ENCODE measurements at places on chromosomes 7 and 10.

GRCh38 chr7:148700661-148701064 lies 2.0 kb downstream of the CUL1 start:
- DNase-seq, result peak; percentile 29

DNA sequence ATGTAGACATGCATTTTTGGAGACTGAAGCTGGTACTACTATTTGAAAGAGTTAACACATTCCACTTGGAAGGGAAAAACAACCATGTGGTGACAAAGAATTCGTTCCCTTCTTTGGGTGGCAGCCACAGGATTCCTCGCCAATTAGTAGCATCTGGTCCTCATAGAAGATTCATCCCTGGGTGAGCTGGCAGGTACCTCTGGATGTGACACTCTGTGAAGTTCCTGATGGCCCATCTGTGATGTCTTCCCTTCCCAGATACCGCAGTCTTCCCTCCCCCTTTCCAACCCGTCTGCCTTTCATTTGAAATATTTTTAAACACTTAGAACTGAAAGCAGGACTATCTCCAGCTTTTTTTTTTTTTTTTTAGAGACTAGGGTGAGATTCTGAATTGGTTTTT lies 569.5 kb downstream of the TYW1 start:
- no peak for DNase-seq

DNA sequence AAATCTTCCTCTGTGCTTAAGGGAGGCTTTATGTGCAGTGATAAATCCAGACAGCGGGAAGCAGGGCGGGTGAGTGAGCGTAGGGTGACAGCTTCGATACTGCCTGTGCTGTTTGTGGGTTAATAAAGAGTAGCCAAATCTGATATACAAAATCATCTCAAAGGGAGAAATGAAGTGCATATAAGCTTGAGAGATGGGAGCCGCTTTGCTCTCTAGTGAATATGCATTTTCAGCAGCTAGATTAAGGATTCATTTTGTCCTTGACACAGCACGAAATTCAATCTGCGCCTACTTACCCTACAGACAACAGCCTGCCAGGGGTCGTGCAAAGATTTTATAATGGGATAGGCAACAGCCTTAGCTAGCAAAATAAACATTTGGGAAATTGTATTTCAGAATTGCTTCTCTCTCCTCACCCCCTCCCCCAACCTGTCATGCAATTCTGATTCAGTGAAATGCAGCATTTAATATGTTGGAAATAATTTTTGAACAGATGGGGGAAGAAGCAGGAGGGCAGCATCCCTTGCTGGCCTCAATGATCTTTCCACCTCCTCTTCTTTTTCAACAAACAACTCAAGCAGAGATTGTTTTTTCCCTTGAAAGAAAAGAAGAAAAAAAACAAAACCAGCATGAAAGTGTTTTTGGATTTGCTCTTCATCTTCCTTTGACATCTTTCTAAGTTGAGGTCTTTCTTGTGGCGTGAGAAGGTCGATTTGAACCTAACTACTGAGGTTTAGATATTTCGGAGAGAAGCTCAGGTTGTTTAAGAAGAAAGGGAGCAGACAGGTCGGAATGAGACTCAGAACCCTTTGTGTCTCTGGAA lies 117.9 kb downstream of the AOAH start:
- no peak for DNase-seq

DNA sequence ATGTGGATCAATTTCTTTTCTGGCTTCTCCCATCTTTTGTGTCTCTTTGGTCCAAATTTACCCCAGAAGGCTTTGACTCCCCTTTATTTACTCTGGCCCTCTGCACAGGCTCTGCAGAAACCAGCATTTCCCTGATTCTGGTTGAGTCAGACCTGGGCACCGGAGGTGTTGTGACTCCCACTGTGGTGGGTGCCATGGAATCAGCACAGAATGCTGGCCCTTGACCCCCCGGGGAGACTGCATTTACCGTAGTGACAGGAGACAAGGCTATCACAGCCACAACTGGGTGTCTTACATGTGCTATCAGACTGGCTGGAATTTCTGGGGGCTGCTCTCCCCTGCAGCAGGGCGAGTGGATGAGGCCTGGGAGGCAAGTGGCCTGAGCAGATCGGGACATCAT lies 37.6 kb downstream of the PLXDC2 start:
- DNase-seq, result no peak

DNA sequence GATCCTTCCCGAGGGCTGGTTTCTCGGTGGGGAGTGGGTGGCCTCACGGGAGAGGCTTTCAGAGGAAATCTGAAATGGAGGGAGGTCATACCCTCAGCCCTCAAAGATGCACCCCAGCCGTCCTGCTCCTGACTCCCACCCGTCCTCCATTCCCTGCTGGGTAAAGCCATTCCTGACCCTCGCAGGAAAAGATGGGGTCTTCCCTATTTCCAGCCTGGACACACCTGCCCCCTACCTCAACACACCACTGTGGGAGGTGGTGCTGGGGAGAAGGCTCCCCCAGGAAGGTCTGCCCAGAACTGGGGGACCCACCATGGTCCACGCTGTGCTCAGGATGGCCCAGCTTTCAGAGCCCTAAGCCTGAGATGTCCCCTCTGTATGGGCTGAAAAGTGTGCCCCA lies 86.9 kb downstream of the CHST15 start:
- no peak for DNase-seq

DNA sequence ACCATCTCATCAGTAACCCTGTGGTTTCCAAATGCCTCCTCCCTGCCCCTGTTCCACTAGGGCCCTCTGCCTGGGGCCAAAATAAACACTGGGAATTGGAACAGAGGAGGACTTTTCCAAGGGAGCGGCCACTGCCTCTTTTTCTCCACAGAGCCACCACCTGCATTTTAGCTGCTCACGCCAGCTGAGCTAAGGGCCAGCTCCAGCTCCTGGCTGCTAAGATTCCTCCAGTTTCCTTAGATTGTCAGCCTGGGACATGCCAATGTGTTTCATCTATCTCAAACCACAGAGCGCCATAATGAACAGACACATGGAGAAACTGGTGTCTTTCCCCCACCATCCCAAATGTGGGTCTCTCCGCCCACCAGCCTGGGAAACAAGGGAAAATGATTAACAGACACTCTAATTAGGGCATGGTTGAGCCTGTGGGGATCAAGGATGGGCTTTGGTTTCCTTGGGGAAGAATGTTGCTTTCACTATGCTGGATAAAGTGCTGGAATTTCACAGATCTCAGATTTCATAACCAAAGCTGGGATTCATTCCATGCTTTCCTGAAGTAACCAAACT lies 52.2 kb downstream of the ASB13 start:
- no peak for DNase-seq

DNA sequence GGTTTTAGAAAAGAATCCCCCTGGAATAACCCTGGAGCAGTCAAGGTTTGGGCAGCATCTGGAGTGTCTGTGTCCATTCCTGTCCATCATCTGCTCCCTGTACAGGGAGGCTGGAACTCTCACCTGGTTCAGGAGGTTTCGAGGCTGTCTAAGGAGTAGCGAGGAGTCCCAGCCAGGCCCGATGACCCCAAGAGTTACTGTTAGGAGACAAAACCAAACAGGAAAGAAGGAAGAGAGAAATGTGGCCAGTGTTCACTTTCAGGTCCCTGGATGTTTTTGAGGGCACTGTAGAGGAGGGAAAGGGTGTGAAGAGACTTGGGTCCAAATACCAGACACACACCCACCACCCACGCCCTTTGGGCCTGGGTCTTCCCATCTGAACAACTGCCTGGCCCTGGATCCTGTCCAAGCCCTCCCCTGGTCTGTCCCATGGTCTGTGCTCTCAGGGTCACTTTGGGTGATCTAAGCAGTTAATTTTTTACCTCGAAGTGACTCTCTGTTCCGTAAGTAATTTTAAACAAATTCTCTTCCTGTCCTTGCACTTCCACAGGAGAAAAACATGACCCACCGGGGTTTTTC lies 117.1 kb downstream of the ZMIZ1 start:
- DNase-seq, result no peak

GRCh38 chr10:17056781-17057428 lies 72.7 kb downstream of the CUBN start:
- no peak for DNase-seq

DNA sequence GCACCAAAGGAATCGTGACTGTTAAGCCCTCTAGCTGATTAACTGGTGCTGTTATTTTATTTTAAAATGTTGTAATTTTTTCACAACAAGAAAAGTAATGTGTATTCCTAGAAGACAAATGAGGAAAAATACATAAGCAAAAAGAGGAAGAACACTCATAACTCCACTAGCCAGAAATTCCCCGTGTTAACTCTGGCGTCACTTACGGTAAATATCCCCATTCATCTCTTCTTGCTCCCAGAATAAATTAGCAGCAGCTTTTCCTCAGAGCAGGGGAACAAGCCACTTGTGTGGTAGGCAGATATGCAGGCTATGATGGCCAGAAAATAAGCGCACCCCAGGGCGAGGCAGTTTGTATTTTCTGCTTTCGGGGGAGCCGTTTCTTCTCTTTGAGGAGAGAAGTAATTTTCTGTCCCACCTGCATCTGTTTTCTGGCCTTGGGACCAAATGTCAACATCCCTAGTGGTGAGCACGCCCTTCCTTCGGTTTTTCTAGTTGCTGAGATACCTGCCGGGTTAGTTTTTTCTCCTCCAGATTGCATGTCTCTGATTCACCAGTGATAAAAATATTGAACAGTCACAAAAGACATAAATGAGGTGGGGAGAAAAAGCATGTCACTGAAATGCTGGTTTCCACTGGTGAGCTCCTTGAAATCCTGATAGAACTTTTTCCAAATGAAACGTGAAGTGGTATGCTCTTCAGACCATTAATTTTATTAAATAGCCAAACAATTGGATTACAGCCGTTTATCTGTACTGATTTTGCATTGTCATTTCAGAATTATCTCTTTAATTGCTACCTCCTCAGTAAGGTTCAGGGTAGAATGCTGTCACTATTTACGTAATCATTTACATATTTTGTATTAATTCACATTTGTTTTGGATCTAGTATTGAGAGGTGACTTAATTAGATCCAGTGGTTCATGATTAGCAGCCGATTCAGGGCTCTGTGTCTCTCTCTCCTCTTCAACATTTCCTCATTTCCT lies 268.1 kb downstream of the CAMK1D start:
- DNase-seq, result no peak

DNA sequence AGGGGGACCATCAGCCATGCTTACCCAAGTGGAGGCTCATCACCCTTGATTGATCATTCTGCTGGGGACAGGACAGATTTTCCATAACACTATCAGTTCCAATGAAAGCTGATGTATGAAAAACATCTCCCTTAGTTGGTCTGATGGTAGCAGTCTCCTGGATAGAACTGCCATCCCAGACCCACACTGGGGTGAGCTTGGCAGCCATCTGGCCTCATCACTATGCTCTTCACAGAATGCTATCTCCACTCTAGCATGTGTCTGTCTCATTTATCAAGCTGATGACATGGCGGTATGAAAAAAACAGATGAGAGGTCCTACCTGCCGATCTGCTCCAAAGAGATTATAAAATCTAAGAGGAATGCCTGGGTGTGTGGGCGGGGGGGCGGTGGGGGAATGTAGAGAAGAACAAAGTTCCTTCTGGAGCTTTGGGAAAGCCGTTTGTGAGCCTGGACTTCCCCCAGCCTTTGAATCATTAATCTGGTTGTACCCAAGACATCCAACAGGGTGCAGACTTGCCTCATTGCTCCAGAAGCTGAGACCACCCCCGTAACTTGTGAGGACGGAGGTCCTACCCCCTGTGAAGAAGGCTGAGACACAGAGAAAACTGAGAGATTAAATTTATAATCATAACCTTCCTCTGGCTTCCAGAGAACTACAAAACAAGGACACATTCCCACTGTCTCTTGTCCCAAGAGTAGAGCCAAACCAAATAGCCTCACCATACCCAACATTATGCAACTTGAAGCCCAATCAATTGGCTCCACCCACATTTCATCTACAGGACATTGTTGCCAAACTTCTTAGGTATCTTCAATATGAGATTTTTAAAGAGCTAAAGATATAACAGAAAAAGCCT lies 340.8 kb downstream of the KCNMA1 start:
- DNase-seq, result no peak

GRCh38 chr7:27032839-27033238 lies 63.0 kb downstream of the HOXA1 start:
- no peak for DNase-seq

DNA sequence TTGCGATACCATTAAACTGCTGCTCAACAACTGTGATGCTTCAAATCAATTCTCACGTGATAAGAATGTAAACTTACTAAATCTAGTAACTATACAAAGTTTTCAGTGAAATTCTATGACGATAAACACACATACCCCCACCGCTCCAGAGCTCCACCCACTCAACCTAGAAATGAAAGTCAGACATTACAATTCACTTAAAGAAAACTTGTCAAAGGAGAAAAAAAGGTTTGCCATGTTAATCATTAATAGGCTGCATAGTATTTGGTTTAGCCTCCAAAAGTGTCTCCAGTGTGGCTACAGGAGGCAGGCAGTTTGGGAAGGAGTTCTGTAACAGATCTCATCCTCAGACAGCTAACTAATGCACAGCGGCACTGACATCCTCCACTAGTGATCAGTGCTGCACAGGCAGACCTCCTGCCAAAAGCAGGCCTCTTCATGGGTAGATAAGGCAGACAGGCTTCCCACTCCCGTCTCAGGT lies 3.1 kb downstream of the HERPUD2 start:
- DNase-seq, result no peak

DNA sequence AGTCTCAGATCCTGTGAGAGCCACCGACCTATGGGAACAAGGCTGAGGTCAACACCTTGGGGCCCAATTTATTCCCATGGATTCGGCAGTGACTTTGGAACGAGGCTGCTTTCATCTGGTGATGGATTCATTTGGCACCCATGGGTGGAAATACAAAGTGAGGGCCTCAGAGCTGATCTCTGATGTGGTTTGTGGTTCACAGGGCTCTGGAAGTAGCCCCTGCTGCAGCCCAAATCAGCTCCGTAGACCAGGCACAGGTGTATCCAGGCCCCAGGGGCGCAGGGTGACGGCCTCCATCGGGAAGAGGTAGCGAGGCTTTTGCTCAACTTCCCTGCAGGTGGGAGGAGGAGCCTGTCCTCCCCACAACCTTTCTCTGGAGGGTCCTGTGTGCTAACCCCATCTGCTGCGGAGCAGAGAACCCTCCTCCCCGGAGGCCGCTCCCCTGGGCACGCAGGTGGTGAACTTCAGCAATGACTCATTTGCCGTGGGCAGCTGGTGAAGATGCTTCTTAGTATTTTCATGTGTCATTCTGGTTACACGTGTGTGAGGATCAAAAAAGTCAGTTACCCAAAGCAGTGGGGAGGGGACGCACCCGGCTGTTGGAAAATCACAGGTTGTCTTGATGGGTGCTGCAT lies 7.5 kb upstream of the JAKMIP3 start:
- DNase-seq, result no peak

DNA sequence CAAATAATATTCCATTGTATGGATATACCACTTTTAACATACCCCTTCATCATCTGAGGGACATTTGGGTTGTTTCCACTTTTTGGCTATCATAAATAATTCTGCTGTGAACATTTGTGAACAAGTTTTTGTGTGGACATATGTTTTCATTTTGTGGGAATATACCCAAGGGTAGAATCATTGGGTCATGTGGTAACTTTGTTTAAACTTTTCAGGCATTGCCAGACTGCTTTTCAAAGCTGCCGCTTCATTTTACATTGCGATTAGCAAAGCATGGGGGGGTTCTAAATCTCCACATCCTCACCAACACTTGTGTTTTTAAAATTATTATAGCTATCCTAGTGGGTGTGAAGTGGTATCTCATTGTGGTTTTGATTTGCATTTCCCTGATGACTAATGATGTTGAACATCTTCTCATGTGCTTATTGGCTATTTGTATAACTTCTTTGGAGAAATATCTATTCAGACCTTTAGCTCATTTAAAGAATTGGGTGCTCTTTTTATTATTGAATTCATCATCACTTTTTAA lies 8.4 kb upstream of the HHEX start:
- no peak for DNase-seq

GRCh38 chr7:1608318-1608717 lies 38.5 kb upstream of the PSMG3 start:
- DNase-seq, result no peak

Measured in stimulated activated CD8-positive, alpha-beta memory T cell treated with anti-CD3 and anti-CD28 coated beads, Interleukin-7, amount 100 ng/mL, for 24 hours (primary cell).